Frontal cortex (tissue), 4 donors: ENCODE measurements at places on chromosomes 2 and 18.

DNA sequence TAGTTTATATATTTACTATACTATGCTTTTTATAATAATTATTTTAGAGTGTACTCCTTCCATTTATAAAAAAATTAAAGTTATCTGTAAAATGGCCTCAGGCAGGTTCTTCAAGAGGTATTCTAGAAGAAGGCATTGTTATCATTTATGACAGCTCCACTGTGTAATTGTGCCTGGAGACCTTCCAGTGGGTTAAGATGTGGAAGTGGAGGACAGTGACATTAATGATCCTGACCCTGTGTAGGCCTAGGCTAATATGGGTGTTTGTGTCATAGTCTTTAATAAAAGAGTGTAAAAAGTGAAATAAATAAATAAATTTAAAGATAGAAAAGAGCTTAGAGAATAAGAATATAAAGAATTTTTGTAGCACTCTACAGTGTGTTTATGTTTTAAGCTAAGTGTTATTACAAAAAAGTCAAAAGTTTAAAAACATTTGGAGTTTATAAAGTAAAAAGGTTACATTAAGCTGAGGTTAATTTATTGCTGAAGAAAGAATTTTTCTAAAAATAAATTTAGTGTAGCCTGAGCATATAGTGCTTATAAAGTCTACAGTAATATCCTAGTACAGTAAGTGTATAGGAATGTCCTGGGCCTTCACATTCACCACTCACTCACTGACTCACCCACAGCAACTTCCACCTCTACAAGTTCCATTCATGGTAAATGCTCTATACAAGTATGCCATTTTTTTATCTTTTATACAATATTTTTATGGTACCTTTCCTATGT is 190.0 kb upstream of the SESTD1 start:
- no peak for DNase-seq

- no peak for DNase-seq
Measured at GRCh38 chr2:142536492-142536891, 341.0 kb upstream of the KYNU start.

- DNase-seq = no peak
Measured at GRCh38 chr2:42797281-42797680, 4.9 kb upstream of the HAAO start.

DNA sequence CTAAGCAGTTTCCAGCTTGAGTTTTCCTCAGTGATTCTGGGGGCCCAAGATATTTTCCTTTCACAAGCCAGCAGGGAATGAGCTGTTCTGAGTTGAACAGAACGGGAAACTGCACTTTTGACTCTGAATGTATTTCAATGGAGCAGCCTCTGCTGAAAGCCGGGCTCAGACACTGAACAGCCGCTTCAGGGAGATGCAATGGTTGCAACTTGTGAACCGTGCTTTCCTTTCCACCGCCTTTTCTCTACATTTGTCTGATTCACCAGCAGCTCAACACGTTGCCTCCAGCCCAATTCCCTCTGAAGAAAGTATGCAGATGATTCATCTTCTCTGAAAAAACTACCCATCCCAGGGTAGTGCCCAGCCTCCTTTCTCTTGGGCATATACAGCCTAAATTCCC is 119.3 kb upstream of the PKDCC start:
- DNase-seq = no peak

GRCh38 chr2:232537079-232537478 is 2.4 kb upstream of the CHRNG start:
- DNase-seq = no peak

- DNase-seq = no peak
Measured at GRCh38 chr2:190444976-190445375, 36.8 kb downstream of the MFSD6 start.

DNA sequence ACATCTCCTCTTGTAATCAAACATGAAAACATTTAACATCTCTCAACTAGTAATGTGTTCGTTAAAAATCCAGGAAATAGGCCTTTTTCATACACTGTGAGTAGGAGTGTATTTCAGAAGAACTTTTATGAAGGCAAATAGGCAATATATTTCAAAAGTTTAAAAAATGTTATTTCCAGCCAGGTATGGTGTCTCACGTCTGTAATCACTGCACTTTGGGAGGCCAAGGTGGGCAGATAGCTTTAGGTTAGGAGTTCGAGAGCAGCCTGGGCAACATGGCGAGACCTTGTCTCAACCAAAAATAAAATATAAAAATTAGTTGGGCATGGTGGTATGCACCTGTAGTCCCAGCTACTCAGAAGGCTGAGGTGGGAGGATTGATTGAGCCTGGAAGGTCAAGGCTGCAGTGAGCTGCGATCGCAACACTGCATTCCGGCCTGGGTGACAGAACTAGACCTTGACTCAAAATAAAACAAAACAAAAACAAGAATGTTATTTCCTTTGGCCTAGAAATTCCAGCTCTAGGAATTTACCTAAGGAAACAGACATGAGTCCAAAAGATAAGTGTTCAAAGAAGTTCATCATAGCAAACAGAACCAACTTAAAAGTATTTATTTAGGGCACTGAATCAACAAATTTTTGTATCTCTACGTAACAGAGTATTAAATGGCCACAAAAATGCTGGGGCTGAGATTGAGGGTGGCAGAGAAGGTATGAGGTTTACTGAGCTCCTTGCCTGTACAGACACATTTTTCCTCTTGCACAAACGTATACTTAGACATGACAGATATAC is 14.9 kb downstream of the RBKS start:
- no peak for DNase-seq

GRCh38 chr2:207766697-207767460 is 2.8 kb downstream of the FZD5 start:
- DNase-seq = no peak

- no peak for DNase-seq
Measured at GRCh38 chr2:19857806-19858205, 44.0 kb downstream of the TTC32 start.

- no peak for DNase-seq
Measured at GRCh38 chr18:24491927-24492834, 31.7 kb downstream of the HRH4 start.
